ENCODE measurements at places on chromosomes 3 and 15. TPM values are rescaled to one million over a fixed set of nuclear protein-coding genes. Genes with fewer than 3 reads are reported as not detected.

- DNase-seq: no peak
Observed at GRCh38 chr3:198022604-198023003, 62.6 kb downstream of the LMLN start.

GRCh38 chr3:58743296-58743695 lies 76.7 kb upstream of the FAM3D start:
- DNase-seq: no peak

- DNase-seq: no peak
Observed at GRCh38 chr15:36221992-36222391, 357.4 kb upstream of the CDIN1 start.

DNA sequence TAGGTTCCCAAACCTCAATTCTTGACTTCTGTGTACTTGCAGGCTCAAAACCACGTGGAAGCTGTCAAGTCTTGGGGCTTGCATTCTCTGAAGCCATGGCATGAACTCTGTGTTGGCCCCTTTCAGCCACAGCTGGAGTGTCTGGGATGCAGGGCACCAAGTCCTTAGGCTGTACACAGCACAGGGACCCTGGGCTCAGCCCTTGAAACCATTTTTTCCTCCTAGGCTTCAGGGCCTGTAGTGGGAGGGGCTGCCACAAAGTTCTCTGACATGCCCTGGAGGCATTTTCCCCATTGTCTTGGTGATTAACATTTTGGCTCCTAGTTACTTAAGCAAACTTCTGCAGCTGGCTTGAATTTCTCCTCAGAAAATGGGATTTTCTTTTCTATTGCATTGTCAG lies 135.4 kb downstream of the ATG7 start:
- DNase-seq: no peak

- DNase-seq: no peak
Observed at GRCh38 chr3:154967090-154967489, 113.0 kb upstream of the MME start.

GRCh38 chr3:128617270-128617556 lies 33.4 kb downstream of the RPN1 start:
- no peak for DNase-seq

DNA sequence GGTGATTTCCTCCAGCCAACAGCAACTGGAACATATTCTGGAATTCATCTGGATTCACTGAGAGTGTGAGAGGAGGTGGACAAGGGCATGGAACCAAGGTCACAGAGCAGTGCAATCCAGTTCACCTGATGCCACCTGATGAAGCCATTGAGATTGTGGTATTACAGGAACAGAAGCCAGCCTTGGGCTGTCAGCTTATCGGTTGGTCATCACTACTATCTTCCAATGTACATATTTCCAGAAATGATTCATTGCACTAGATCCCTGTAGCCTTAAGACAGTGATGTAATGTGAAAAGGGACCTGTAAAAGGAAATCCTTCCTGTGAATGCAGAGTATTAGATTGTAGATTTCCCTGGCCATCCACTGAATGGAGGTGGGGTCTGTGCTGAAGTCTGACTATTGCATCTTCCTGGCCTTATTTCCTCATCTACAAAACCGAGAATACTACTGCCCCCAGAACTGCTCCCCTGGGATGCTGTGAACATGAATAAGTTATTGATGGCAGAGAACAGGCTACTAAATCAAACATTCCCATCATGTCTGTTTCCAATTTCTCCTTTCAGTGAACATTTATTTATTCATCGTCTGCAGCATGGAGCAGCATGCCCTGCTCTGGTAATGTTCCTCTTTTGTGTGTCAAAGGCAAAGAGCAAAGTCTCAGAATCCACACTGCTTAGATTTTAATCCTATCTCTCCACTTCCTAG lies 47.4 kb upstream of the TPM1 start:
- no peak for DNase-seq

- DNase-seq: no peak
Observed at GRCh38 chr3:126704494-126705214, 614 bp downstream of the CHCHD6 start.

GRCh38 chr3:123201223-123201556 lies 553 bp upstream of the SEC22A start:
- no peak for DNase-seq

DNA sequence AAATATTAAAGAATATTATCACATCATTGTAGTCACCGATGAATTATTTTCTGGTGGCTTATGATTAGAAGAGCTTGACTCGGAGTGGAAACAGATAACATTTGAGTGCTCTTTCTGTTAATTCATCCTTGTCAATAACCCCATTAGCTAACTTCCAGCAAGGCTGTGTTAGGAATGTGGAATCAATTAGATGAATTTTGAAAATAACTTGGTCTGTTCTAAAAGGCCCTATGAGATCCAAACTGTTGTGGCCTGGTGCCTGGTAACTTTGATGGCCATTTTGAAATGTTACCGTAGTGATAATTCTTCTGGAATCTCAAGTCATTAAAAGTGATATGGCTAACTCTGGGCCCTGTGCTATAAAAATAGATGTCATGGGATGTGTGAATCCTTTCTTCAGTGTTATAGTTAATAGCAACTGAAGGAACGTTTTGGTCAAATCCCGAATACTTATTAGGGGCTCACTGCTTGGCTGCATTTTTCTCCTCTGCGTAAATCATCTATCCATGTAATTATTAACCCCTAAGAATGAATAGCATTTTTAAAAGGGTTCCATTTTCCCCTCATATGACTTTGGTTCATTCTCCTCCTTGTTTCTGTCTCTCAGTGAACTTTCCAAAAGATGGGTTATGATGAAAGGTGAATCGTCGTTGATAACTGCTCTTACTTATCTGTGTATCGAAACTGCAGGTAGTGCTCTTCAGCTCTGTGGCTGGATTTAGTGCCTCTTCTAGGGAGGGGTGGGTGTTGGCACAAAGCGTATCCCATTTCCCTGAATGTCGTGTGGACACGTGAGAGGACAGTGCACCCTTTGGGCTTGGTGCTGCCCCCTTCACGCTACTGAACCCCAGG lies 82.7 kb downstream of the IGF1R start:
- DNase-seq: no peak

DNA sequence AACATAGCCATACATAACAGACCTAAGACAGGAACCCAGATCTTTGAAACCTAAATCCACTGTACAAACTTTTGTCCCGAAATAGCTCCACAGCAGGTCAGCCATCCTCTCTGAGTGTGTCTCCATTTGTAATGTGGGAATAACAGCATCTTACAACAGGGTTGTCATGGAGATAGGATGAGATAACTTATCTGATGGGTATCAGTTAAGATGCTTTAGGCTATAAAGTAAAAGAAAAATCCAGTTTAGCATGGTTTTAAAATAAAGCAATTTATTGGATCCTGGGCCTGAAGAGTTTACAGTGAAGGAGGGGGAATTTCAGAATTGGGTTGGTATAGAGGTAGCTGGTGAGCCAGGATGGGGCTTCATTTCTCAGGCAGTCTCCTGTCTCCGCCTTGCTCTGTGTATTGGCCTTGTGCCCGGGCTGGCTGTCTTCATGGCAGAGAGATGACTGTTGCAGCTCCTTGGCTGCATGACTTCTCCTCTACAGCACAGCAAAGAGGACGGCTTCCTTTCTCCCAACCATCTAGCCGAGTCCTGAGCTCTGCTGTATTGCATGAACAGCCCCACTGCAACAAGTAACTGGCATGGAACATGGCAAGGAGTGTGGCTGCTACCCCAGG lies 131.9 kb upstream of the PROK2 start:
- peak; percentile 13 for DNase-seq

DNA sequence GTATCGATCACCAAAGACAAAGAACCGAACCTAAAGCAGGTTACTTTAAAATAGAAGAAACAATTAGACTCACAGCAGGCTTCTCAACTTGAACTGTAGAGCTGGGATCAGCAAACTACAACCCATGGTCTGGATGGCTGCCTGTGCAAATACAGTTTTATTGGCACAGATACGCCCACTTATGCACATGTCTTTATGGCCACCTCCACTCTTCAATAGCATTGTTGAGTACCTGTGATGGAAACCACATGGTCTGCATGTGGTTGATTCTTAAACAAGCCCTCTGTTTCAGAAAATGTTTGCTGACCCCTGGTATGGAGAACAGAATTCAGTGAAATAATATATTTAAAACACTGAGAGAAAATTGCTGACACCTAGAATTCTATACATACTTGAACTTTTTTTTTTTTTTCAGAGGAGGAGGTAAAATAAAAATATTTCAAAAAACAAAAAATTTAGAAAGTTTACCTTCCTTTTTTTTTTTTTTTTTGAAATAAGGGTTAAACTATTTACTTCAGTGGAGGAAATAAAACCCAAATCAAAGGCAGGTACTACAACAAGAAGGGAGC lies 263.8 kb upstream of the ATP10A start:
- DNase-seq: no peak

- no peak for DNase-seq
Observed at GRCh38 chr15:29870495-29871151, 48.4 kb upstream of the TJP1 start.

DNA sequence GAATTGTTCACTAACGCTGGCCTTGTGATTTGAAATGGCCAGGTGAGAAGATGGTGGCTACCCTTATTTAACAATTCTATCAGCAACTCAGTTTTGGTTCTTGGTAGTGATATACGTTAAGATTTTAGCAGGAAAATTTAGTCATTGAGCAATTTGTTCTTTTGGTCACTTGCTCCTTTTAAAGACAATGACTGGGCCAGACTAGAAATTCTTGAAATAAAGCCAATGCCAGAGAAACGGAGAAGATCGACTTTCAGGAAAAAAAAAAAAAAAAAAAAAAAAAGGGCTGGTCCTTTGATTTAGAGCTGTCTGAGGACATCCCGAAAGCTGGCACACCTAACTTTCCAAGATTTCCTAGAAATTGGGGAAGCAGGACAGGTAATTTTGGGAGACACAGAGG lies 178.5 kb downstream of the FNDC3B start:
- DNase-seq: no peak

GRCh38 chr3:34646911-34647460 lies 848.6 kb downstream of the PDCD6IP start:
- DNase-seq: no peak

- DNase-seq: peak; percentile 57
Observed at GRCh38 chr3:40191850-40192448, 117.6 kb upstream of the EIF1B start.

GRCh38 chr3:58068122-58068809 lies 60.0 kb downstream of the FLNB start:
- DNase-seq: no peak

DNA sequence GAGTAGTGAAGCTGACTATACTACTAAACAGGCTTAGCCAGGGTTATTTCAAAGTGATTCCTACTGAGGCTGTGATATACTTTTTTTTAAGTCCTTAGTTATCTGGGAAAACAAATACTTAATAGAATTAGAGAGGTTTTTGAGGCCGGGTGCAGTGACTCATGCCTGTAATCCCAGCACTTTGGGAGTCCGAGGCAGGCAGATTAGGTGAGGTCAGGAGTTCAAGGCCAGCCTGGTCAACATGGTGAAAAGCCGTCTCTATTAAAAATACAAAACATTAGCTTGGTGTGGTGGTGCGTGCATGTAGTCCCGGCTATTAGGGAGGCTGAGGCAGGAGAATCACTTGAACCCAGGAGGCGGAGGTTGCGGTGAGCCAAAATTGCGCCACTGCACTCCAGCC lies 34.2 kb downstream of the PRTG start:
- DNase-seq: no peak

DNA sequence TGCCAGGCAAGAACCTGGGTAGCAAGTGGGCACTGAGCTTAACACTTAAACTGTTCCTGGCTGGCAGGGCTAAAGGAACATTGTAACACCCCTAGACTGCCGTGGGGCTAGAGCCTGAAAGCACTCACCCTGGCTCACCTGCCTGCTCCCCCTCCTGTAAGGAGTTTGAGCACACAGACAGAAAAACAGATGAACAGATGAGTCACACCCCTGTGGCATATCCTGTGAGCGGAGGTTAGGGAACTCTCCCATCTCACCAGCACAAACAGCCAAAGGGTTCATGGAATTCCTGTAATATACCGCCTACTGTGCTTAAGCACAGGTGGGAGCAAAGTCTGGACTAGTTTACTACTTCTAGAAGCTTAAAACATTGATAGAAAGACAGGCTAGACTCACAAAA lies 300.1 kb downstream of the ROBO1 start:
- no peak for DNase-seq

Gene UBE2E1
- total RNA-seq: 109 TPM

Gene CPEB1
- total RNA-seq: 5.6 TPM

Gene CHL1
- 34.6 TPM for total RNA-seq

Gene LIPH
- total RNA-seq: 115 TPM

Gene FBXO40
- total RNA-seq: not detected

Gene ZPLD1
- total RNA-seq: not detected

Gene MLF1
- total RNA-seq: 21.7 TPM

Gene TGM5
- not detected for total RNA-seq

Gene PCSK6
- total RNA-seq: 119 TPM

Gene RASGRP1
- 2.7 TPM for total RNA-seq

All from transverse colon (tissue), 4 donors.